Ovary (tissue), 10 donors: ENCODE measurements at places on chromosomes 16 and 17. TPM values are rescaled to one million over a fixed set of nuclear protein-coding genes. Genes with fewer than 3 reads are reported as not detected.

The MLKL gene
- 9.5 TPM for polyA plus RNA-seq

The PERCC1 gene
- polyA plus RNA-seq: not detected

The WFIKKN2 gene
- 71.5 TPM for polyA plus RNA-seq

The ESRP2 gene
- 0.44 TPM for polyA plus RNA-seq

The ASIC2 gene
- polyA plus RNA-seq: 0.20 TPM

The LDHD gene
- polyA plus RNA-seq: 21.7 TPM

The OR1F1 gene
- not detected for polyA plus RNA-seq

The FA2H gene
- 0.32 TPM for polyA plus RNA-seq

The CLEC18C gene
- 0.07 TPM for polyA plus RNA-seq

The AGRP gene
- not detected for polyA plus RNA-seq
